B cell (primary cell): ENCODE measurements at places on chromosomes 6 and 20.

DNA sequence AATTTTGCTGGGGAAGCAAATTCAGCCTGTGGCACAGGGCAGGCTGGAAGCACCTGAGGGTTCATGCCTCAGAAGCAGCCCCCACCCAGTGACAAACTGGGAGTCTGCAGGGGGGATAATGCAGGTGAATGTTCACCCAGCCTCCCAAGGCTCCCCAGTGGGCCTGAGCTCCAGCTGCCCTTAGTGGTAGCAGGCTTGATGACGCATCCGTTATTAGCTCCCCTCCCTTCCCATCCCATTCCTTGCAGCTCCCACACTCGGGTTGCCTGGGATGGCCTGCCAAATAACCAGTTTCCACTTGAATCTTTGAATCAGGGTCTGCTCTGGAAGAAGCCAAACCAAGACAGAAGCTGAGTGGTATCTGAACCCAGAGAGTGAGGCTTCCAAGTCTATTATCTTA lies 15.8 kb downstream of the KCNK15 start:
- no peak for DNase-seq

DNA sequence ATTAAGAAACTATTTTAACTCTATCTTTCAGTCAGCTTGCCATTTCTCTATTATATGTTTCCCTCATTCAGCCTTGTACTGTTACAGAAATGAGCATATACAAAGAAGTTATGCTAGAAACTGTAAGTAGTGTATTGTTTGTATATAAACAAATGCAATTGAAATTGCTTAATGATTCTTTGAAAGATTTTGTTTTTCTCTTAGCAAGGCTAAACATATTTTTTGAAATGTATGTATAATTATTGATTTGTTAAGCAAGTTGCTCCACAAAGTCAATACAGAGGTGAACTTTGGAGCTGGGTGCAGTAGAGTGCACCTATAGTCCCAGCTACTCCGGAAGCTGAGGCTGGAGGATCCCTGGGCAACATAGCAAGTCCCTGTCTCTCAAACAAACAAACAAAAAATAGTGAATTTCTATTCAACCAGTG lies 253.6 kb downstream of the RNGTT start:
- DNase-seq = no peak

DNA sequence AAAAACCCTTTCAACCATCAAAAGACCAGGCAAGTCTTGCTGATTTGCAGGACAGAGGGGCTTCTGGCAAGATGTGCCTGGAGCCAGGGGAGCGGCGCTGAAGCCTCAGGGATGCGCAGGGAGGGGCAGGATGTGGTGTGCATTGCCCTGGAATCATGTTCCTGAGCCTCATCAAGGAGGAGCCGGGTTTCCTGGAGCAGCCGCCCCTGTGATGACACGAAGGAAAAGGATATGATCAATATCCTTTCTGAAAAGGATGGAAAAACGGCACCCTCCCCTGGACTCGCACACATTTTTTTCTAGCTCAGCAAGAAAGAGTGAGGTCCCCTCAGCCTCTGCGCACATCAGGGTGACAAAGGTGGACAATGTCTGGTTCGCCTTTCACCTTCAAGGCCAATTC lies 173.1 kb upstream of the SSTR4 start:
- DNase-seq = no peak

GRCh38 chr6:133999305-133999704 lies 46.3 kb downstream of the TBPL1 start:
- no peak for DNase-seq

DNA sequence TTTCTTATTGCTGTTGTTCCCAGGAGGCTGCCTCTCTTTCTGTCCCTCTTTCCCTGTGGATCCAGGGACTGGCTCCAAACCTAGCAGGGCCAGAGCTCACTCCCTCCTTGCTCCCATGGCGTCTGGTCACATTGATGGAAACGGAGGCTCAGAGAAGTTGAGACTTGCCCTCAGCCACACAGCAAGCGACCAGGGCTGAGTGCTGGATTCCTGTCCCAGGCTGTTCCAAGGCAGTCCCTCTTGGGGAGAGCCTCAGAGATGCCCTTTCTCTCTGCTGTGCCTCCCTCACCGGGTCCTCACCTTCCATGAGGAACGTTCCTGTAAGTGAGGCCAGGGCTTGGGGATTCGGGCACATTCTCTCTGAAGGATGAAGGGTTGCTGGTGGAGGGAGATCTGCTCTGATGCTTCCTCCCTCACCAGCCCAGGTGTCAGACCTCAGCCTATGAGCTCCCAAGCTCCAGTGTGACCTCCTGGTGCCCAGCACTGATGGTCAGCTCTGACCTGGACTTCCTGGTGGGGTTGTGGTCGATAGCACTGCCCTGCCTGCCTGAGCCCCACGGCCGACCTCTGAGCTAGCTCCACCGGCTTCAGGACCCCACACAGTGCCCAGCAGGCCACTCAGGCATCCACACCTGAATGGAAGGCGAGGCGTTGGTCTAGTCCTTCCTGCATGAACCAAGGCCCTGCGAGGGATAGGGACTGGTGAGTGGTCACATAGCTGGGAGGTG lies 26.8 kb downstream of the SUN5 start:
- DNase-seq = no peak
